Transverse colon (tissue), 4 donors: ENCODE measurements at places on chromosomes 12 and 14. TPM values are rescaled to one million over a fixed set of nuclear protein-coding genes. Genes with fewer than 3 reads are reported as not detected.
A peak's percentile ranks its signal among the peaks of the same experiment; 100 is the strongest.

DNA sequence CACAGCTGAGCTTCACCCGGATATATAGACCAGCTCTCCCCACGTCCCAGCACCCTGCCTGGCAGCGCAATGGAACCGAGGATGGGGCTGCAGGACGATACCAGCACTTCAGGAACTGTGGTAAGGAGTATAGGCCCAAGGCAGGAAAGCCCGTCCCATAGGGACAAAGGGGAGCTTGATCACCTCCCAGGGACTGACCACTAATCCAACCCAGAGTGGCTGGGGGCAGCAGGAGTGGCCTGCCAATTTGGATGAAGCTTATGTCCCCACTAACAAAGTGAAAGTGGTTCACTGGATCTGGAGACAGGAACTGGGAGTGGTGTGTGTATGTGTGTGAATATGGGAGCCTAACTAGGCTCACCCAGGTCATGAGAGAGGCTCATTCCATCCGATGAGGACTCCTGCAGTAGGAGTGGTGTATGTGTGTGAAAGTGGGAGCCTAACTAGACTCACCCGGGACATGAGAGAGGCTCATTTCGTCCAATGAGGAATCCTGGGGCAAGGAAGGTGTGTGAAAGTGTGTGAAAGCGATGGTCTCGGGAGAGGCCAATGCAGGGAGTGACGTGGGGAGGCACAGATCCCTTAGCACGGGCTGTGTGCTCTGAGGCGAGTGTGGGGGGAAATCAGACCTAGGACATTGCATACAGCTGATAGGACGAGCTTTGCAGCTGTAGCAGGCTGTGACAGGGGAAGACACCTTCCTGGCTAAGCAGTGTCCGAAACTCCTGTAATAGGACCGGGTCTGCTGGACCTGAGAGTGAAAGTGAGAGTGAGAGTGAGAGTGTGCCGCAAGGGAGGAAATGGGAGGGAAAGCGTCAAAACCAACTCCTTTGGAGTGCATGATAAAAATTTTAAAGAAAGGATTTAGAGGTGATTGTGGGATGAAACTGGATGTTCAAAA is 25.7 kb downstream of the KLRK1 start:
- DNase-seq = peak; percentile 41

DNA sequence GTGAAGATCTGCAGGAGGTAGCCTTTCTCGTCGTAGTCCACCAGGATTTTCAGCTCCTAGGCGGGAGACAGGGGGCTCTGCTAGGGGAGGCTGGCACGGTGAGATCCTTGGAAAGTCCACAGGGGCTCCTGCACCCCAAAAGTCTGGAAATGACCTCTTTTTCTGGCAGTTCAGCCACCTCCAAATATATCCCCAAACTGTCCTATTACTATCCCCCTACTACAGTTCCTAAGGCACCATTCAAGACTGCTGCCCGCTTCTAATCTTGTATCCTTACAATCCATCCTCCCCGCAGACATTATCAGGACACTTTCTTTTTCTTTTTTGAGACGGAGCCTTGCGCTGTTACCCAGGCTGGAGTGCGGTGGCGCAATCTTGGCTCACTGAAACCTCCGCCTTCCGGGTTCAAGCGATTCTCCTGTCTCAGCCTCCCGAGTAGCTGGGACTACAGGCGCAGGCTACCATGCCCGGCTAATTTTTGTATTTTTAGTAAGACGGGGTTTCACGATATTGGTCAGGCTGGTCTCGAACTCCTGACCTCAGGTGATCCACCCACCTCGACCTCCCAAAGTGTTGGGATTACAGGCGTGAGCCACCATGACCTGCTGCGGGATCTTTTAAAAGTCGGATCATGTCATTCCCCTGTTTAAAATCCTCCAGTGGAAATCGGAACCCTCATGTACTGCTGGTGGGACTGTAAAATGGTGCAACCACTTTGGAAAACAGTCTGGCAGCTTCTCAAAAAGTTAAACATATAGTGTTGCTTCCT is 18.5 kb downstream of the HPD start:
- DNase-seq = no peak

GRCh38 chr12:113271466-113271852 is 50.2 kb downstream of the TPCN1 start:
- DNase-seq = no peak

DNA sequence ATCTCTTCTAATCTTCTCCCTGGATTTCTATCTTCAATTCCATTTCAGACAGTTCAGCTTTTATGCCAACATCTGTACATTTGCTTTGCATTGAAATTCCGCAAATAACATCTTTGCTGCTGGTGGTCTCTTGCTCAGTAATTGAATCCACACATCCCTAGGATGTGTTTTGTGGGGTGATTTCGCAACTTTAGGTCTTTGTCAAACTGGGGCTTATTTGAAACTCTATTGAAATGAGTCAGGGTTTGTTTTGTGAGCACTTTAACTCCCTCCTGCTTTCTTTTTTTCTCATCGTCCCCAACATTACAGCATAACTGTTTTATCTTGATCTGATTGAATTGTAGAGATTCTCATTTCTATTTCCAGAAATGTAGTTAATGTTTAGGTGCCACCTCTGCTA is 404.3 kb downstream of the NPAS3 start:
- no peak for DNase-seq

GRCh38 chr12:88371416-88372183 is 208.7 kb downstream of the KITLG start:
- DNase-seq = peak; percentile 33

GRCh38 chr12:108495054-108495453 is 20.0 kb upstream of the FICD start:
- DNase-seq = no peak

DNA sequence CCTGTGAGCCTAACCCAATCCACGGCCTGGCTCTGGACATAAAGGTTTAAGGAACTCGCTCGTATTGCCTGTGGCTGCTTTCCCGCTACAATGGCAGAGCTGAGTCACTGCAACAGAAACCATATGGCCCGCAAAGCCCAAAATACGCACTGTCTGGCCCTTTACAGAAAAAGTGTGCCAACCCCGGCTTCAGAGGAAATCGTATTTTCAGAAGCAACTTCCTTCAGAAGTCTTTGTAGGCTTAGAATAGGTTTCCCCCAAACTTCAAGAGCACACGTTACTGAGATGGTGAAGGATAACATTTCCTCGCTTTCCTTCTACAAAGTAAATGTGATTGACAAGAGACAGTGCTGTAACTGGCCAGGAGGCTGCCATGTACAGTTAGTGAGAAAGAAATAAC is 34.8 kb upstream of the TESC start:
- no peak for DNase-seq

DNA sequence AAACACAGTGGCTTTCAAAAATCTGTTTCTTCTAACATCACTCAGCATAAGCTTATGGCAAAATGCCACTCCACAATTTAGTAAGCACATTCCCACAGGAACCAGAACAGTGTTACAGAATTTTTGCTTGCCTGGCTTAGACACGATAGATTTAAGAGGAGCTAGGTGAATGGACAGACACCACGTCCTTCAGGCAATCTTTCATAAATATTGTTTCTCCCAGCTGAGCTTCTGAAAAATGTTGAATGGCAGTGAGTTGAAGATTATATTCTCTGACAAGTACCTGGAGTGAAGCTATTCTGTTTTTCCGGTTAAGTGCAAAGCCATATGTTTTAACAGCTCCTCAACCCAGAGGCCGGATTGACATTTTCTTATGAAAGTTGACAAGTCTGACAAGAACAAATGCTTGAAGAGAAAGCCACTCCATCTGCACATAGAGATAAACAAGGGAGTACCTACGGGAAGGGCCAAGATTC is 102.0 kb downstream of the FSCB start:
- DNase-seq = no peak

GRCh38 chr14:53126731-53127130 is 26.4 kb downstream of the DDHD1 start:
- no peak for DNase-seq

DNA sequence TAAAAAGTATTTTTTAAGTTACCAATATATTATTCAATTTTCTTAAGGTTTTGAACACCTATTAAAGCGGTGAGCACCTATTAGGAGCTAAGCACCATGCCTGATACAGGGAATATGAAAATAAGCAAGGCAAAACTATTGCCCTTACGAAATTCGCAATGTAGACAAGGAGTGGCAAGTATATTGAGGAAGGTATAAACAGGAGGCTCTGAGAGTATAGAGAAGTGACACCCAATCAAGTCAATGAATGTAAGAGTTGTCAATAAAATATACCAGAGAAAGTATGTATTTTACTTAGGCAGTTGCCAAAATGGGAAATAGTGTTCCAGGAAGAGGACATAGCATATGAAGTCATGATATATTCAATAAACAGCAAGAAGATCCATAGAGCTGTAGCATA is 57.2 kb downstream of the LRP6 start:
- no peak for DNase-seq

Gene KRT79
- total RNA-seq = not detected

Gene RNASE1
- total RNA-seq = 296 TPM

Gene INHBC
- total RNA-seq = not detected

Gene CACNA2D4
- total RNA-seq = 7.2 TPM
